HFFc6 (cell line): ENCODE measurements at places on chromosomes 16 and 17. TPM values are rescaled to one million over a fixed set of nuclear protein-coding genes. Genes with fewer than 3 reads are reported as not detected.

GRCh38 chr17:66491213-66491612, 188.8 kb downstream of the PRKCA start:
- H3K4me3 ChIP-seq = no peak overlapping the region; the same call in 1 of the 2 replicates
- H3K27me3 ChIP-seq = no peaks in the 10 kb centered on the region; the same call in 1 of the 2 replicates
- no peak for DNase-seq
- peak overlapping the region; percentile 73 for H3K27ac ChIP-seq

DNA sequence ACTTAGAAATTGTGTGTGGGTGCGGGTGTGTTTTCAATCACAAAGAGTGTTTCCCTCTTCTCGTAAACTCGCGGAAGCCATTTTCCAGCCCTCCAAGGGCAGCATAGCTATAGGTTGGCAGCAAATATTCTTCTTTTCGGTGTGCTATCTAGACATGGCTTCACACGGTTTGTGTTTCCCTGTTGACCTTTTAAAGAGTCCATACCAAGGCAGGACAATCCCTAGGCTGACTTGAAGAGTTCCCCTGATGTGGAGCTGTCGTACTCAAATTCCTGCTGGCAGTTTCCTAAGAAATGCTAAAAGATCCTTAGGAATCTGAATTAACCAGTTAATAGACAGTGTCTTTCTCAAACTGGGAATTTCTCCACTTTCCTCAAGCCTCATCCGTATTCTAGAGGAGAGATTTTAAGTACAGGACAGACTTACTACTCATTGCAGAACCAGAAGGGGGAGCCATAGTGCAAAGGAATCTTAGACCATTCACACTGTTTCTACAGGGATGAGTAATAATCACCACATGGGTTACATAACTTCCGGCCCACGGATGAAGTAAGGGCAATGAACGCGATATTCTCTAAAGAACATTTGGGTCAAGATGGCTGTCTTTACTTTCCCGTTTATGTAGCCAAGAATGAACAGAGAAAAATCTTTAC, 288.6 kb upstream of the ELAC2 start:
- no peaks in the 10 kb centered on the region; the same call in 1 of the 2 replicates for H3K27me3 ChIP-seq
- DNase-seq = peak; percentile 78
- peaks cover 13% of the 10 kb centered on the region for H3K36me3 ChIP-seq
- H3K4me1 ChIP-seq = peaks cover 18% of the 10 kb centered on the region
- H3K4me3 ChIP-seq = no peak overlapping the region

DNA sequence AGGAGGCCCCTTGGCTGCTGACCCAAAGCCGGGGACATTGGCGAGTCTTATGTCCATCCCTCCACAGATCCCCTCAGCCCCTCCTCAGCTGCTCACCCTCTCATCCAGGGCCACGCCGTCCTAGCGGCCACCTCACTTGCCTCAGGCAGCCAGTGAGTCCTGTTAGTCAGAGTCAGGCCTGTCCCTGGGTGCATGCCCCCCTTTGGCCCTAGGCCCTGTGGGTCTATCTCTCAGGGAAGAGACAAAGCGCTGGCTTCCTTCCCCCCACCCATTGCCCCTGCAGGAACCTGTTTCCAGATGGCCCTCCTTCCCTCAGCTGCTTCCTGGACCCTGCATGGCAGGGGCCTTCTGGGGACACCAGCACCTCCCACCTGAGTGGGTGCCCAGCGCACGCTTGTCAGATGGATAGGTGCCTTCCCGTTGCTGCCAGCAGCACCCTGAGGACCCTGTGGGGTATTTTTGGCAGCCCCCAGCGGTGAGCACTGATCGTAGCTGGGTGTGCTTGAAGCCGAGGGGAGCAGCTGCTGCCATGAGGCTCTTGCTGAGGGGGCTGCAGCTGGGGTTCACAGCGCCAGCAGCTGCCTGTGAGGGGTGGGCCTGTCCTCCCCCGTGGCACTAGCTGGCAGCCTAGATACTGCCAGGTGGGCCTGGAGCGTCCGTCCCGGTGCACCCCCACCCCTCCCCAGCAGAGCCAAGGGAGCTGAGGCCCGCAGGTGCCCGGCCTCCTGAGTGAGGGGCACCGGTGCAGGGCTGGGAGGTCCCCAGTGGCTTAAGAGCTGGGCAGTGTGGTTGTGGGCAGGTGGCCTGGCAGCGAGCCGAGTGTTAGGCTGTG, 8.4 kb downstream of the DBNDD1 start:
- DNase-seq = no peak
- H3K36me3 ChIP-seq = no peaks in the 10 kb centered on the region
- no peak overlapping the region for H3K27ac ChIP-seq
- H3K27me3 ChIP-seq = peaks cover 5% of the 10 kb centered on the region
- H3K4me3 ChIP-seq = no peak overlapping the region

DNA sequence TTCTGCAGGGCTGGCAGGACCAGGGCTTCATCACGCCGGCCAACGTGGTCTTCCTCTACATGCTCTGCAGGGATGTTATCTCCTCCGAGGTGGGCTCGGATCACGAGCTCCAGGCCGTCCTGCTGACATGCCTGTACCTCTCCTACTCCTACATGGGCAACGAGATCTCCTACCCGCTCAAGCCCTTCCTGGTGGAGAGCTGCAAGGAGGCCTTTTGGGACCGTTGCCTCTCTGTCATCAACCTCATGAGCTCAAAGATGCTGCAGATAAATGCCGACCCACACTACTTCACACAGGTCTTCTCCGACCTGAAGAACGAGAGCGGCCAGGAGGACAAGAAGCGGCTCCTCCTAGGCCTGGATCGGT, 1.4 kb downstream of the CDK5R1 start:
- H3K36me3 ChIP-seq = peaks cover 4% of the 10 kb centered on the region; the same call in 1 of the 2 replicates
- no peak for DNase-seq
- H3K4me3 ChIP-seq = peak overlapping the region; percentile 79
- peaks cover 4% of the 10 kb centered on the region; the same call in 1 of the 2 replicates for H3K27me3 ChIP-seq

DNA sequence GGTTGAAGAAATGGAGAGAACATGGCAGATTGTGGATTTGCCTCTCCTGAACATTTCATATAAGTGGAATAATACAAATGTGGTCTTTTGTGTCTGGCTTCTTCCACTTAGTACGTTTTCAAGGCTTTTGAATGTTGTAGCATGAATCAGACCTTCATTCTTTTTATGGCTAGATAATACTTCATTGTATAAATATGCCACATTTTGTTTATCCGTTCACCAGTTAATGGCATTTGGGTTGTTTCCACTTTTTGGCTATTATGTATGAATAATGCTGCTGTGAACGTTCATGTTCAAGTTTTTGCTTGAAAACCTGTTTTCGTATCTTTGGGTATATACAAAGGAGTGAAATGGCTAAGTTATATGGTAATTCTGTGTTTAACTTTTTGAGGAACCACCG, 130.4 kb downstream of the TANC2 start:
- no peaks in the 10 kb centered on the region; the same call in 1 of the 2 replicates for H3K27me3 ChIP-seq
- peak overlapping the region; percentile 42 for H3K4me3 ChIP-seq
- DNase-seq = peak; percentile 74
- peaks cover 48% of the 10 kb centered on the region for H3K4me1 ChIP-seq
- H3K27ac ChIP-seq = peak overlapping the region; percentile 79

DNA sequence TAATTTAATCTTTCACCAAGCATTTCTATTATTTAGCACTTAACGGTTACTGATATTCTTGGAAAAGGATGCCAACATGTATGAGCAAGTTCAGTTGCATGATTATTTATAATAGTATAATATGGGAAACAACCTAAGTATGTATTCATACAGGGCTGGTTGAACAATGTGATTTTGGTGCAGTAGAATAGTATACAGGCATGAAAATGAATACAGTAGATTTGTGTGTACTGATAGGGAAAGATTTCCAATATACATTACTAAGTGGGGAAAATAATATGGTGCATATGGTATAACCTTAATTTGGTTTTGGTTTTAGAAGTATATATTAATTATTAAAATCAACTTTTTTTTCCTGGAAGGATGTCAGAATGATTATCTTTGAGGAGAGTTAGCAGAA, 109.1 kb downstream of the SPECC1 start:
- H3K4me3 ChIP-seq = no peak overlapping the region
- no peak for DNase-seq
- H3K27ac ChIP-seq = no peak overlapping the region
- H3K36me3 ChIP-seq = no peaks in the 10 kb centered on the region

DNA sequence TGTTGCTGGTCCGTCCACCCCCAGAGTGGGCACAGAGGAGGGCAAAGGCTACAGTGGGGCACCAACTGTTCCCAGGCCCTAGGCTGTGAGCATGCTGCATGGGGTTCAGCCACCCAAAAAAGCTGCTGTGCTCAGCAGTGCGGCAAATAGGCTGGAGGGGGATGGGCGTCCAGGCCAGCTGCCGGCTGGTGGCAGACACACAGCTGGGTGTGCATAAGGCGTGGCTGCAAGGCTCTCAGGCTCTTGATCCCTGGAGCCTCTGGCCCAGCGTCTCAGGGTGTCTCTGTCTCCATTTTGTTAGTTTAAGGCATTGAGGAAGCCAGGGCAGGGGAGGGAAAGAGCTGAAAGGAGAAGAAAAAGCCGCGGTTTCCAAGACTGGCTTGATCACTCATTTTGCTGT, 8.8 kb downstream of the RPL19 start:
- DNase-seq = no peak
- H3K36me3 ChIP-seq = peaks cover 6% of the 10 kb centered on the region; the same call in 1 of the 2 replicates
- peaks cover 4% of the 10 kb centered on the region; the same call in 1 of the 2 replicates for H3K27me3 ChIP-seq
- H3K4me1 ChIP-seq = peaks cover 29% of the 10 kb centered on the region
- H3K4me3 ChIP-seq = peak overlapping the region; percentile 75; the same call in 1 of the 2 replicates

- H3K27ac ChIP-seq = no peak overlapping the region
- no peak for DNase-seq
- H3K27me3 ChIP-seq = peaks cover 37% of the 10 kb centered on the region
- H3K4me3 ChIP-seq = no peak overlapping the region
- H3K4me1 ChIP-seq = no peaks in the 10 kb centered on the region
- no peaks in the 10 kb centered on the region for H3K36me3 ChIP-seq
These were observed 6.3 kb downstream of the TPPP3 start for GRCh38 chr16:67386861-67387455.

GRCh38 chr16:71961066-71962039, 38.8 kb downstream of the PKD1L3 start:
- H3K4me3 ChIP-seq = no peak overlapping the region
- peaks cover 9% of the 10 kb centered on the region for H3K27me3 ChIP-seq
- H3K27ac ChIP-seq = no peak overlapping the region
- H3K4me1 ChIP-seq = peaks cover 5% of the 10 kb centered on the region
- DNase-seq = peak; percentile 75
- H3K36me3 ChIP-seq = no peaks in the 10 kb centered on the region

- H3K36me3 ChIP-seq = no peaks in the 10 kb centered on the region
- no peak for DNase-seq
- no peaks in the 10 kb centered on the region for H3K4me1 ChIP-seq
- H3K27ac ChIP-seq = no peak overlapping the region
These were observed 5.9 kb downstream of the CA5A start for GRCh38 chr16:87930456-87930855.

DNA sequence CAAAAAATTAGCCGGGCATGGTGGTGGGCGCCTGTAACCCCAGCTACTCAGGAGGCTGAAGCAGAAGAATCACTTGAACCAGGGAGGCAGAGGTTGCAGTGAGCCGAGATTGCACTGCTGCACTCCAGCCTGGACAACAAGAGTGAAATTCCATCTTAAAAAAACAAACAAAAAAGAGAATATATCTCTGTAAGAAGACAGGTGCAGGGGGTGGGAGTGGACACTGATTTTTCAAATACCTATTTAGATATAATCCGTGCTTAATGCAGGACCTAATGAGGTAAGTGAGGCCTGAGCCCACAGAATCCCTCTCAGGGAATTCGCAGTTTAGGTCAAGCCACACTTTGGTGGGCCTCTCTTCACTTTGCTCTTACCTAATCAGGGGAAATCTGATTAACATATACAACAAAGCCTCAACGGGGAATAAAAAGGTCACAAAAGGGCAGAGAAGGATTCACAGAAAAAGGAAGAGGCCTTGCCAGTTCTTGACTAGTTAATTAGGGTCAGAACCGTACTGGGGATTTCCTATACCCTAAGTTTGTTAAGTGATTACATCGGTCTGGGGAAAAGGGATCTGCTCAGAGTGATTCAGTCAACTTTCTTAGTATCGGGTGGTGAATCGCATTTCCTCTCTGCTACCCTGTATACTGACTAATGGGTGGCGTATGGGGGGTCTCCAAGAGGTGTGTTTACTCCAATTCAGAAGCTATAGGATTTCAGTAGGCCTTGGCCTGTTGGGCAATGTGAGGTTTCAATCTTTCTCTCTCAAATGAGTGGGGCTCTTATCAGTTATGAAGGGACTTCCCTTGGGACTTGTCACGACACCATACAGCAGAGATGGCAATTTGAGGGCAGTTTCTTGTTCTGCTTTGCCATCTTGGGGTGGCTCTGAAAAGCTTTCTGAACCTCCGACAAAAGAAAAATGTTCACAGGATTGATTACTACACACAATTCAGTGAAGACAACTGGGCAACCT, 1.9 kb upstream of the NFAT5 start:
- DNase-seq = peak; percentile 39
- H3K4me1 ChIP-seq = peaks cover 31% of the 10 kb centered on the region

GRCh38 chr16:28546626-28547025, 7.1 kb upstream of the SGF29 start:
- peaks cover 4% of the 10 kb centered on the region for H3K27me3 ChIP-seq
- peaks cover 5% of the 10 kb centered on the region for H3K4me1 ChIP-seq
- H3K4me3 ChIP-seq = no peak overlapping the region
- DNase-seq = no peak

DNA sequence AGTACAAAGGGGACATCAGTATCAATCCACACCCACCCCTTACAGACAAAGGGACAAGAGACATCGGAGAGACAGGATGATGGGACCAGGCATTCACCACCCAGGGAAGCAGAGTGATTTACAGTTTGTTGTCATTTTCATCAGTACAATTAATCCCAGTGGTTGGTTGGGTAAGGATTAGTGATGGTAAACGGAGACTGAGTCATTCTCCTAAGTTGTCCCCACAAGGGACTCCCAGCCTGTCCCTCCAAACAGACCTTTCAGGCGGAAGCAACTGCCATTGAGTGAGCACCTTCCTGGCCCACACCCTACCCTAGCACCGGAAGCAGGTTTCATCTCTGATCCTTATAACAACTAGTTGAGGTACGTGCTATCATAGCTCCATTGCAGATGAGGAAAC, 11.2 kb downstream of the PPL start:
- H3K36me3 ChIP-seq = peaks cover 9% of the 10 kb centered on the region
- no peak overlapping the region for H3K4me3 ChIP-seq
- peaks cover 39% of the 10 kb centered on the region for H3K27me3 ChIP-seq
- no peaks in the 10 kb centered on the region for H3K4me1 ChIP-seq

- H3K27ac ChIP-seq = no peak overlapping the region
- H3K27me3 ChIP-seq = peaks cover 36% of the 10 kb centered on the region
- H3K4me1 ChIP-seq = no peaks in the 10 kb centered on the region
- H3K36me3 ChIP-seq = no peaks in the 10 kb centered on the region
- no peak overlapping the region for H3K4me3 ChIP-seq
These were observed 5.7 kb upstream of the DOC2B start for GRCh38 chr17:187130-187529.

DNA sequence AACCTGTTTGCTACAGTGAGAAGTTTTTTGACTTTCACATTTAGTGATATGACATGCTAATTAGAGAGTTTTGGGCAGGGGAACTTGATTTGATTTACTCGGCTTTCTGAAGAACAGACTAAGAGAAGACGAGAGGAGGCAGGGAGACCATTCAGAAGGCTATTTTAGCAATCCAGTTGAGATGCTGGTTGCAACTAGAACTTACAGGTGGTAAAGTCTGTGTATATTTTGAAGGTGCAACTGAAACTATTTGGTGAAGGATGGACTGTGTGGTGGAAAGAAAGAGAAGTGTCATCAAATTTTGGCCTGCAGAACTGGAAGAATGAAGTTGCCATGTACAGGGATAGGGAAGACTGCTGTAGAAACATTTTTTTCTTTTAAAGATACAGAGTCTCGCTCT, 42.2 kb upstream of the KPNB1 start:
- no peak for DNase-seq
- peaks cover 41% of the 10 kb centered on the region for H3K36me3 ChIP-seq
- no peak overlapping the region for H3K27ac ChIP-seq
- H3K4me3 ChIP-seq = no peak overlapping the region

PGS1 gene
- total RNA-seq = 21.8 to 24.9 TPM (median 24.5 TPM) in 3 replicates

HOXB13 gene
- not detected in 2 replicates for total RNA-seq

CNTNAP1 gene
- total RNA-seq = 27.4 and 35.8 TPM in 2 replicates

SEPTIN12 gene
- total RNA-seq = not detected in 3 replicates

TPPP3 gene
- 0.28 to 0.30 TPM in 2 of 3 replicates, not detected in the other for total RNA-seq

ITGA2B gene
- 0.13 to 0.18 TPM in 2 of 3 replicates, not detected in the other for total RNA-seq

RAMP2 gene
- 0.67 to 1.1 TPM in 2 of 3 replicates, not detected in the other for total RNA-seq
